Small intestine (tissue), 16 donors: ENCODE measurements at places on chromosomes 1 and 21.

- no peaks in the 10 kb centered on the region for H3K4me1 ChIP-seq
- no peak overlapping the region for H3K4me3 ChIP-seq
- no peaks in the 10 kb centered on the region for H3K36me3 ChIP-seq
- H3K27ac ChIP-seq, result no peak overlapping the region
- DNase-seq, result no peak
Measured at GRCh38 chr1:218953386-218953785, 220.3 kb upstream of the LYPLAL1 start.

- no peaks in the 10 kb centered on the region for H3K36me3 ChIP-seq
- no peak overlapping the region for H3K4me3 ChIP-seq
- no peak overlapping the region for H3K27ac ChIP-seq
- H3K27me3 ChIP-seq, result no peaks in the 10 kb centered on the region
- DNase-seq, result no peak
Measured at GRCh38 chr1:216456682-216457081, 33.4 kb upstream of the USH2A start.

DNA sequence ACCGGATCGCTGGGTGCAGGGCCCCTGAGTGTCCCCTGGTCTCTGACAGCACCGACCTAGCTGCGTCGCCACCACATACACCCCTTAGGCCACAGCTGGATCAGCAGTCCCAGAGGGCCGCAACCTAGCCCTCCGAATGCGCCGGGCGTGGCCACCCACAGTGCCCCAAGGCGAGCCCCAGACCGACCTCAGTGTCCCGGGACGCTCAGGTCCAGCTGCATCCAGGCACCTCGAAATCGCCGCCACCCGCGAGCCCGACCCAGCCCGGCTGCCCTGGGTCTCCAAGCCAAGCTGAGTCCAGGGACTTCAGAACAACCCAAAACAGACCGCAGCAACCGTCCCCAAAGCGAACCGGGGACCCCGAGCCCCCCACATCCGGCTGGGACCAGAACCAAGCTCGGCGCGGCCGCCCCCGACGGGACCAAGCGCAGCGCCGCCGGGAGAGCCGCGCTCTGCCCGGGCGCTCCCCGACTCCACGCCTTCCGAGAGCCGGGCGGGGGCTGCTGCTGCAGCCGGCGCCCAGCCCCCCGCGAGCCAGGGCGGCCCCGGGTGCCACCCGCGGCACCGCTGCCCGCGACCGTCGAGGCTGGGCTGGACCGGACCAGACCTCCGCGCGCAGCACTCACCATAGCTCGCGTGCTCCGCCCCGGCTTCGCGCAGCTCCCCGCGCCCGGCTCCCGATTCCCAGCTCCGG lies 54.6 kb upstream of the ECE1 start:
- peaks cover 19% of the 10 kb centered on the region for H3K4me1 ChIP-seq
- H3K27me3 ChIP-seq, result no peaks in the 10 kb centered on the region
- peak overlapping the region; percentile 54 for H3K4me3 ChIP-seq
- H3K36me3 ChIP-seq, result no peaks in the 10 kb centered on the region

GRCh38 chr1:46133181-46133658 lies 791 bp upstream of the PIK3R3 start:
- H3K4me1 ChIP-seq, result peaks cover 6% of the 10 kb centered on the region
- no peaks in the 10 kb centered on the region for H3K36me3 ChIP-seq
- peak overlapping the region; percentile 79 for H3K4me3 ChIP-seq
- DNase-seq, result no peak
- H3K27ac ChIP-seq, result peak overlapping the region; percentile 58
- no peaks in the 10 kb centered on the region for H3K27me3 ChIP-seq

DNA sequence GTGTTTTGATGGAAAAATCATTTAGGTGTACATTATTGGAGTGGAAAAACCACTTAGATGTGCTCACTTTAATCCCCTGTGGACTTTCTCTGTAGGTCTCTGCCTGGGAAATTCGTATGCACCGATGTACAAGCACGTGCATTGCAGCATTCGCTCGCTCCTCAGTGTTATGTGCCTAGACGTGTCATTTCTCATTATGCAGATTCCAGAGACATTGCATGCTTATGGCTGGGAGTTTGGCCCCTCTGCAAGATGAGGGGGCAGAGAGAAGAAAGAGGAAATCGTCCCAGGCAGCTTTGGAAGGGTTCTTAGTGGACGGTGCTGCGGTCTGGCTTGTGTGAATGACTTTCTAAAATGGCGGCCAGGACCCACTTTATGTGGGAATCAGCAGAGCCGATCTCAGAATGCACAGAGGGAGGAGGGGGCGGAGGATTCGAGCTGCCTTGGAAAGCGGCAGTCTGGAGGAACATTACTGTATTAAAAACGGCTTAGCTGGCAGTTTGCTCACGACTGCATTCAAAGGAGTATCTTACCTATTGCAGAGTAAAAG lies 2.3 kb downstream of the SPEN start:
- peak overlapping the region; percentile 97 for H3K27ac ChIP-seq
- peak; percentile 38 for DNase-seq
- H3K36me3 ChIP-seq, result no peaks in the 10 kb centered on the region

DNA sequence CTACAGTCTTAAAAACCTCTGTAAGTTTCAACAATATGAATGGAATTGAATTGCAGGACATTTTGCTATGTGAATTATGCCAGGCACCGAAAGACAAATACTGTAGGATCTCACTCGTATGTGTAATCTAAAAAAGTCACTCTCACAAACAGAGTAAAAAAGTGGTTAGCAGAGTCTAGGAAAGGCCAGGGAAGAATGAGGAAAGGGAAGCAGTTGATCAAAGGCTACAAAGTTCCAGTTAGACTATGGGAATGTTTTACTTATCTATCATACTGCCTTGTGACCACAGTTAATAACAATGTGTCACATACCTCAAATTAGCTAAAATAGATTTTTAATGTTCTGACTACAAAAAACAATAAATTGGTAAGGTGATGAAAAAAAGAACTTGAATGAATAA lies 565.4 kb upstream of the BRINP3 start:
- no peaks in the 10 kb centered on the region for H3K4me1 ChIP-seq
- DNase-seq, result no peak
- H3K4me3 ChIP-seq, result no peak overlapping the region
- no peak overlapping the region for H3K27ac ChIP-seq
- no peaks in the 10 kb centered on the region for H3K27me3 ChIP-seq

GRCh38 chr1:61056573-61057439 lies 25.6 kb upstream of the NFIA start:
- peak overlapping the region; percentile 52 for H3K4me3 ChIP-seq
- no peaks in the 10 kb centered on the region for H3K36me3 ChIP-seq
- DNase-seq, result peak; percentile 80
- peak overlapping the region; percentile 62 for H3K27ac ChIP-seq
- H3K27me3 ChIP-seq, result no peaks in the 10 kb centered on the region

GRCh38 chr1:18890706-18891425 lies 11.5 kb downstream of the ALDH4A1 start:
- no peaks in the 10 kb centered on the region for H3K27me3 ChIP-seq
- no peak overlapping the region for H3K27ac ChIP-seq
- H3K4me3 ChIP-seq, result no peak overlapping the region
- H3K36me3 ChIP-seq, result no peaks in the 10 kb centered on the region

DNA sequence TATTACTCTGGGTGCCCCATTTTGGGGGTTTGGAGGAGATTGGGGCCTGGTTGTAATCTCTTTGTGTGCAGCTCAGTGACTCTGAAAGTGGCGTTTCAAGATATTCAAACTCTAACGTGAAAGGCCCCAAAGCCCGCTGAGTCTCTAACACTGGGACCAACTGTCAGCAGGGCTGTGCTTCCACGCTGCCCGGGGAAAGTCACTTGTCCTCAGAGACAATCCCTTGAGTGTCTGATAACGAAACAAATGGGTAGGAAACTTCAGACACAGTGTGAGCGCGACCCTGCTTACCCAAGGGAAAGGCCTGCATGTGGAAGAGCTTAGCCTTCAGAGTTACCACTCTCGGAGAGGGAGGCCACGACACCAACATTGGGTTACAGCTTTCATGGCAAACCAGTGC lies 837 bp downstream of the UBASH3A start:
- H3K27ac ChIP-seq, result peak overlapping the region; percentile 55
- no peaks in the 10 kb centered on the region for H3K36me3 ChIP-seq
- no peaks in the 10 kb centered on the region for H3K4me1 ChIP-seq
- no peak for DNase-seq
- no peaks in the 10 kb centered on the region for H3K27me3 ChIP-seq

- H3K27me3 ChIP-seq, result no peaks in the 10 kb centered on the region
- H3K4me1 ChIP-seq, result peaks cover 3% of the 10 kb centered on the region
- H3K27ac ChIP-seq, result no peak overlapping the region
- H3K4me3 ChIP-seq, result no peak overlapping the region
- no peaks in the 10 kb centered on the region for H3K36me3 ChIP-seq
- DNase-seq, result no peak
Measured at GRCh38 chr1:172929006-172929405, 121.7 kb downstream of the TNFSF18 start.

GRCh38 chr1:230211436-230212145 lies 144.6 kb downstream of the GALNT2 start:
- peaks cover 29% of the 10 kb centered on the region for H3K4me1 ChIP-seq
- H3K27me3 ChIP-seq, result no peaks in the 10 kb centered on the region
- no peak overlapping the region for H3K4me3 ChIP-seq
- peaks cover 7% of the 10 kb centered on the region for H3K36me3 ChIP-seq
- no peak for DNase-seq

DNA sequence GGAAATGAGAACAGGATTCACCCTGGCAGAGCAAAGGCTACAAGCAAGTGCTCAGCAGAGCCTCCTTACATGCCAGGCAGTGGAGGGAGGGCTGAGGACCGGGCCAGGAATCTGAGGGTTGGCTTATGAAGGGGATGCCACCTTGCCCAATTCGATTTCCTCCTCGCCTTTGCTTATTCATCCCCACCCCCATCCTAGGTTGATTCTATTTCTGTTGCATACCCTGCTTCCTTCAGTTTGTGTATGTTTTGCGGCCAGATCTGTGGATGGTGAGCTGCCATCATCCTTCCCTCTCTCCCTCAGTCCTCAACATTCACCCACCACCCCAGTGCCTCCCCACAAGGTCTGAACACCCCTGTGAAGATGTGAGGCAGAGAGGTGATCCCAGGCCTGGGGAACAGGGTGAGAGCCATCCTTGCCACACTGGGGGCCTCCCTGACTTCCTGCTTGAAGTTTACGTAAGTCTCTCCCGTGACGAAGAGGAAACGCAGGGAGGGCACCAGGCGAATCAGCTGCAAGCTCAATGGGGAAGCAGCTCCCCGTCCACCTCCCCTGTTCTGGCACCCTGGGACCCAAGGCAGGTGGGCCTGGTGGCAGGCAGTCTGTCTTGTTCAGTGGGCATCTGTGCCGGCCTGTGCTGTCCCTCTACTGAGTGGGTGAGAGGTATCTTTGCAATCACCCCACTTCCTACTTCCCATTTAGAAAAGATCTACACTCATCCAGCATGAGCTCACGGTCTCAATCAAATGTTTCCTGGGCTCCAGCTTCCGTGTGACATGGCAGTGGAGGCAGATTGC lies 50.6 kb upstream of the CNTN2 start:
- H3K4me3 ChIP-seq, result no peak overlapping the region
- no peaks in the 10 kb centered on the region for H3K27me3 ChIP-seq
- no peak overlapping the region for H3K27ac ChIP-seq
- no peaks in the 10 kb centered on the region for H3K36me3 ChIP-seq
- no peaks in the 10 kb centered on the region for H3K4me1 ChIP-seq
- DNase-seq, result no peak

DNA sequence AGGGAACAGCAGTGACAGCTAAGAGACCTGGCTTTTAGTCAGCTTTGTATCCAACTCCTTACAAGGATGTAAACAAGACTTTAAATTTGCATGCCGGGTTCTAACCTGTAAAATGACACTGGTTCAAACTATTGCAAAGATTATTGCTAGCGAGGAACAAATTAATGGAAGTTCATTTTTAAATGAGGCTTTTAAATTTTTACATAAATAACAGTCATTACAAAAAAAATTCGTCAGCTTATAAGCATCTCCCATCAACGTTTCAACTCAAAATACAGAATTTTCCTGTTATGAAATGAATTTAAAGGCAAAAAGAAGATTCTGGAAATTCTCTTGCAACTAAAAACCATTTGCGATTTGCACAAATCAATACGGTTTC lies 668 bp downstream of the KIF14 start:
- no peak overlapping the region for H3K27ac ChIP-seq
- H3K4me3 ChIP-seq, result peak overlapping the region; percentile 76
- no peaks in the 10 kb centered on the region for H3K4me1 ChIP-seq

DNA sequence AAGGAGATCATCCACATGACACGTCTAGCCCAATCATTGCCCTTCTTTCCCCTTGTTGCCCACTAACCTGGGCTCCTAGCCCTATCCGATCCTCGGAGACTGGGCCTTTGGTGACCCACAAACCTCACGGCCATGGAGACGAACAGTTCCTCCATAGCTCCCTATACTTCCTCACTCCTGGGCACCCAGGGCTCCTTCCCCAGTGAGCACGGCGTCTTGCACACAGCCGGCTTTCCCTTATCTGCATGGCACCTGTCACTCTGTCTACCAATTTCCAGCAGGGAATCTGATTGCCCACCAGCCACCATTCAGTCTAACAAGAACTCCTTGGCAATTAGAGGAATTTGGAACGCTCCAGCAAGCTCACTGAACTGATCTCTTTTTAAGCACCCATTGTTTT lies 3.1 kb downstream of the GNG4 start:
- peaks cover 8% of the 10 kb centered on the region for H3K4me1 ChIP-seq
- DNase-seq, result no peak
- H3K4me3 ChIP-seq, result no peak overlapping the region
- H3K27ac ChIP-seq, result no peak overlapping the region
- H3K36me3 ChIP-seq, result no peaks in the 10 kb centered on the region
- H3K27me3 ChIP-seq, result peaks cover 13% of the 10 kb centered on the region

DNA sequence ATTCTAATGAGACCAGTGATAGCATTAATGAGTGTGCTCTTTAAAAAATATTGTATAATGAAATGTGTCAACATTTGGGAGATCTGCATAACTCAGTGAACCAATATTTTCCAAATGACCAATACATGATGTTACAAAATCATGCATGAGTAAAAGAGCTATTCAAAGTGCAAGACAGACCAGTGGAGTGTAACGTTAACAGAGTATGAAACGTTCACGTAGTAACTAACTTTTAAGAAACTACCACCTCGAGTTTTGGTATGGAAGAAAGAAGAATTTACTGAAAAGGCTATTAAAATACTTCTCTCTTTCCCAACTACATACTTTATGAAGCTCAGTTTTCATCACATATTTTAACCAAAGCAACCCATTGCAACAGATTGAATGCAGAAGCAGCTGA lies 9.6 kb upstream of the SLC6A9 start:
- H3K4me1 ChIP-seq, result no peaks in the 10 kb centered on the region
- no peak for DNase-seq
- no peaks in the 10 kb centered on the region for H3K36me3 ChIP-seq
- H3K27me3 ChIP-seq, result no peaks in the 10 kb centered on the region

DNA sequence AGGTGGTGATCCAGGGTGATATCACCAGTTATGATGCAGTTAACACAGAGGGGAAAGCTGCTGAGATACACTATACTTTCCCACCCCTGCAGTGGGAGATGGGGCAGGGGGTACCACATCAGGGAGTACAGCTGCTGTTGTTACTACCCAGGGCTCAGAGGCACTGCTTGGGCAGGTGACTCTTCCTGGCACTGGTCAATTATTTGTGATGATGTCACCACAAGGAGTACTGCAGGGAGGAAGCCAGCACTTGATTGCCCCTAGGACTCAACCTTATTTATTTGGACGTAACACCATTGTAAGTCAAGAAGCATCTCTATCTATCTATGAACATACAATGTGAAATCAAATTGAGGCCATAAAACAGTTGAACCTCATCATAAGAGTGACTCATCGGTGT lies 10.1 kb downstream of the IFNAR1 start:
- H3K36me3 ChIP-seq, result no peaks in the 10 kb centered on the region
- DNase-seq, result no peak
- no peak overlapping the region for H3K27ac ChIP-seq

GRCh38 chr21:41680444-41681347 lies 86.2 kb downstream of the RIPK4 start:
- H3K27me3 ChIP-seq, result no peaks in the 10 kb centered on the region
- no peaks in the 10 kb centered on the region for H3K4me1 ChIP-seq
- no peaks in the 10 kb centered on the region for H3K36me3 ChIP-seq
- no peak overlapping the region for H3K4me3 ChIP-seq
- no peak for DNase-seq
